ENCODE measurements at places on chromosomes 3 and 15.

- no peak for DNase-seq
Measured at GRCh38 chr3:27993051-27993450, 248.4 kb upstream of the CMC1 start.

GRCh38 chr3:81303321-81303720 lies 458.1 kb downstream of the GBE1 start:
- no peak for DNase-seq

DNA sequence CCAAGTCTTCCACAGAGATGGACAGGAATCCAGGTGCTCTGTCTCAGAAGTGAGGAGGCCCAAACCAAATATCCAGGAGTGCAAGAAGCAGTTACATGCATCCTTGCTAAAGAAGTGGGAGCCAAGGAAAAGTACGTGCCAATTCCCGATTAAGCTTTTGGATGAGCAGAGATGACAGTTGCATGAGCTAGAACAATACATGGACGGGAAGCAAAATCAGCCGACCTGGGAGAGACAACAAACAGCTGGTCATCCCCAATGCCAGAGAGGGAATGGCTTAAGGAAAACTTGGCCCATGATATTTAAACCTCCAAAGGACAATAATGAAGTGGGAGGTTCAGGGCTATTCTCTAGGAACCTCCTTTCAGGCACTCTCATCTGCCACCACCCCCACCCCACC lies 86.0 kb upstream of the ABHD17C start:
- DNase-seq, result no peak

- no peak for DNase-seq
Measured at GRCh38 chr3:181727341-181728032, 15.8 kb downstream of the SOX2 start.

DNA sequence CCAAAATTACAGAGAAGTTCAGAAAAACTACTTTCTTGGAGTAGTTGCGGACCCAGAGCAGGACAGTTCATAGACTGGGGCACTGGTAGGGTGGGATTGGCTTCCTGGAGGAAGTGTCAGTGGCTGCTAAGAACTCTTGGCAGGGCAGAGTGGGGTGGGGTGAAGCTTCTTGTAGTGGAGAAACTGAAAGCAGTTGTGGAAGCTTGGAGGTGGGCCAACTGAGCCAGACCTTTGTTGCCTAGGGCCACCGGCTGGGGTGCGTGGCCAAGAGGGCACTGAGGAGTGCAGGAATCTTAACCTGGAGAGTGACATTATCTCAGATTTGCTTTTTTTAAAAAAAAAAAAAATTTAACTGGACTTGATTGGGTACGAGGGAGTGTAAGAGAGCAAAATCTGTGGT lies 3.1 kb downstream of the KAT2B start:
- peak; percentile 28 for DNase-seq

DNA sequence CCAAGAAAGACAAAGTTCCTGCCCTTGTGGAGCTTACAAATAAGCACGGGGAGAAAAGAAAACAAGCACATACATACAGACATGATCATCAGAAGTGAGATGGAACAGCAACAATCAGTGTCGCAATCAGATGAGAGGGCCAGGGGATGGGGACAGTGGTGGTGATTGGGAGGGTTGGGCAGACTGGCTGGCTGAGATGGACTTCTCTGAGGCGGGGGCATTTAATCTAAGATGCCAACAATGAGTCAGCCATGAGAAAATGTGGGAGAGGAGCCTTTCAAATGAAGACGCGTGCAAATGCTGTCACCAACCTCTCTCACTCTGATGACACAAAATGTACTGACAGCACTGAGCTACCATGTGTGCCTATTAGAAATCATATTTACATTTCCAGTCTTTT lies 81.4 kb downstream of the NCEH1 start:
- no peak for DNase-seq

DNA sequence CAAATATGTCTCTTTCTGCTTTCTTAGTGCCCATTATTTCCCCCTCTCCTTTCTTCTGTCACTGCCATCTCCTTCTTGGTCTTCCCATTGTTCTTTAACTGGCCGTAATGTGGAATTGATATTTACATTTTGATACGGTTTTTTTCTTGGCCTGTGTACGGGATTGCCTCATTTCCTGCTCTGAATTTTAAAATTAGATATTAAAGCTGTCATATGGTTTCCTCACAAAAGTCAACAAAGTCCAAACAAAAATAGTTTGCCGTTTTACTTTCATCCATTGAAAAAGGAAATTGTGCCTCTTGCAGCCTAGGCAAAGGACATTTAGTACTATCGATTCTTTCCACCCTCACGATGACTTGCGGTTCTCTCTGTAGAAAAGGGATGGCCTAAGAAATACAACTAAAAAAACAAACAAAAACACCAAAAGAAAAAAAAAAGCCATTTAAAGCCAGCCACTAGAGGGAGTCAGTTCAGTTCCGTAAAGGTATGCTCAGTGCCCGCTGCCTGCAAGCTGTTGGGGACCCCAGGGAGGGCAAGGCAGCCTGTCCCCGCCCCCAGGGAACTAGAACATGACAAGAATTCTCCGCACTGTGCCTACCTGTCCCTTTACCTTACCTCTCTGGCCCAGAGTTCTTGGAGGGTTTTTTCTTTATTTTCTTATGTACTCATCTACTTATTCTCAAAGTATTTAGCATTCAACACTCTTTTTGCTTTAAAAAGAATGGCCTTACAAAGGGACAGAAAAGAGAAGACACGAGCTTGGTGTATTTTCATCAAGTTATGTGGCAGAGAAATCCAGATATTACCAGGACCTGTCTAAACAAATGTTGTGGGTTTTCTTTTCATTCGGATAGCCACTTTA lies 30.0 kb upstream of the NR2E3 start:
- peak; percentile 11 for DNase-seq

DNA sequence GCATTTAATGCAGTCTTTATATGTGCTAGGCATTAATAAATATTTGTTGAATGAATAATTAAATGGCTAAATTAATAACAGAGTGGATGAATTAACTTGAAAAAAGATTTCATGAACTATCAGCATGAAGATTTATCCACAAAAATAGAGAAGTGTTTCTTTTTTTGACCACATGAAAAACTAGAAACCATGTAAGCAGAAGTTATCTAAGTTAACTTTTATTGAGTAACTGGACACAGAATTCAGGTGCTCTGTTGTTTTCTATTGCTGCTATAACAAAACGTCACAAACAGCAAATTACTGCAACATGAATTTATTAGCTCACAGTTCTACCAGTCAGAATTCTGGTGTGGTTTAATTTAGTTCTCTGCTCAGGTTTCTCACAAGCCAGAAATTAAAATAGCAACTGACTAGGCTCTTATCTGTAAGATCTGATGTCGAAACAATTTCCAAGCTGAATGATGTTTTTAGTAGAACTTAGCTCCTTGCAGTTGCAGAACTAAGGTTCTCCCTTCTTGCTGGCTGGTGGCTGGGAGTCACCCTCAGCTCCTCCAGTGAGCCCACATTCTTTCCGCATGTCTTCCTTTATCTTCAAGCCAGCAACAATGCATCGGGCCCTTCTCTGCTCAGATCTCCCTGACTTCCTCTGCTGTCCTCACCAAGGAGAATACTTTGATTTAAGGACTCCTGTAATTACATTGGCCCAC lies 810.2 kb upstream of the ALCAM start:
- no peak for DNase-seq

GRCh38 chr3:62922326-62922725 lies 47.1 kb upstream of the CADPS start:
- no peak for DNase-seq

- DNase-seq, result no peak
Measured at GRCh38 chr3:27171113-27171512, 198.1 kb downstream of the NEK10 start.

- no peak for DNase-seq
Measured at GRCh38 chr3:180571831-180572598, 29.9 kb upstream of the TTC14 start.

DNA sequence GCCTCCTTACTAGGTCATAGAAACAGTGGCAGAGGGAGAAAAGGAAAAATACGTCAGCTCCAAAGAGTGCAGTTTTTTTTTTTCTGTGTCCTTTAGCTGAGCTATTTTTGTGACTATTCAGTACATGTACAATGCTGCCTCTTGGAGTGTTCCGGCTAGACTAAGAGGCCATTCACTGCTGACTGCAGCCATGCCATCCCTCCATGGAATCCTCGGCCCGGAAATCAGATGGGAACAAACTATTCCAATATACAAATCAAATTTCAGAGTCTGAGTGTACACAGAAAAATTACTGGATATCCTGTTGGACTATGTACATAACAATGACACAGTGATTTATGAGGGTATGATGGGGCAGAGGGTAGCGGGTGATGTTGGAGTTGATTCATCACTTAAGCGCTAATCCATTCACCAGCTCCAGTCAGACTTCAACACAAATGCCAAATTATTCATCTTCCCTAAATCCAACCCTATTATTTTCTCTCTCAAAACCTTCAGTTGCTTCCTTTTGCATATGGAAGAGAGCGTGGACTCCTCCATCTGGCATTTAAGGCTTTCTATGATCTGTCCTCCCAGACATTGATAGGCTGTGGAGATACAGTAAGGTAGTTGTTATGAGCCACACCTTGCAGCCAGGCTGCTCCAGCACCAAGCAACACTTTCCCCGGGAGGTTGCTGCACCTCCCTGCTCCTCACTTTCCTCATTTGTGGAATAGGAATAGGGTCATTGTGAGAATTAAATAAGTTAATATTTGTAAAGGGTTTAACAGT lies 109.1 kb downstream of the LPP start:
- DNase-seq, result no peak

DNA sequence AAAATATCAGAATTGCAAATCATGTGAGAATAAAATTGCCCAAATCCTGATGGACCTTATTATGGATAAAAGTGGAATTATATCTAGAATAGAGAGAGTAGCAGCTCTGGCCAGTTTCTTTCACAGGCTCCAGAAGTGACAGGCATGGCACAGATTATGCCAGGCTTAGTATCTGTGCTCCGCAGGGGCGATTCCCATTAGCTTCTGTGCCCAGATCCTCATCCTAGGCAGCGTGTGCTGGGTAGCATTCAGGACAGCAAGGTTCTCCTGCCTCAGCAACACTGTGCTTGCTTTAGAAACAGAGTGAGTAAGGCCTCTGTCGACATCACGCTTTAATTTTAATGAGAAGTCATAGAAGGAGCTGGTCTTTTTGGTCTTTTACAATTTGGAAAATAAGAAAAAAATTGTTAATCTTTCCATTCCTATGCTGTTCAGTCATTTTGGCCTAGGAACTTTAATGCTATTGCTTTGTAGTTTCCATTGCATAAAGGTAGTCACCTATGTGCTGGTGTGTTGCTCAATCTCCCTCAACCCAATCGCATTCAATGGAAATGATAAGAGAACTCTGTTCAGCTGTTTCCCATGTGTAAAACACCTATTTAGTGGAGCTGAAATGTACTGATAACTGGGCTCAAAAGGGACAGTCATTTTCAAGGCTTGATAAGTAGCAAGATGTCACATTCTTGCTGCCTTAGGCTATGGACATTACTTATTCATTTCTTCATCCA lies 770.1 kb downstream of the AGBL1 start:
- DNase-seq, result no peak

GRCh38 chr3:197029511-197030167 lies at the start of gene MELTF:
TSS of gene MELTF (minus strand) at chr3:197029817. CDS start at chr3:197029702, 115 bp downstream.
- DNase-seq, result peak; percentile 51

DNA sequence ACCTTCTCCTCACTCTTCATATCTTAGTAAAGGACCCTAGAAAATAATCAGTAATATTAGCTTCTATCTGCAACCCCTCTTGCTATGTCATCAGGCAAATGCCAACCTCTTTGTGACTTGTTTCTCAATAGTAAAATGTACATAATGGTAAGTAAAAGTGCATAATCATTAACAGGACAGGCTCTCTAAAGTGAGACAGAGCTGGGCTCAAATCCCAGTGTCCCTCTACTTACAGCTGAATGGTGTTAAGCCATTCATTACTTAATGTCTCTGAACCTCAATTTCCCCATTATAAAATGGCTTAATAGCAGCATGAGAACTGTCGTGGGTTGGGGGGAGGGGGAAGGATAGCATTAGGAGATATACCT lies 62.6 kb upstream of the ATP11B start:
- DNase-seq, result no peak

DNA sequence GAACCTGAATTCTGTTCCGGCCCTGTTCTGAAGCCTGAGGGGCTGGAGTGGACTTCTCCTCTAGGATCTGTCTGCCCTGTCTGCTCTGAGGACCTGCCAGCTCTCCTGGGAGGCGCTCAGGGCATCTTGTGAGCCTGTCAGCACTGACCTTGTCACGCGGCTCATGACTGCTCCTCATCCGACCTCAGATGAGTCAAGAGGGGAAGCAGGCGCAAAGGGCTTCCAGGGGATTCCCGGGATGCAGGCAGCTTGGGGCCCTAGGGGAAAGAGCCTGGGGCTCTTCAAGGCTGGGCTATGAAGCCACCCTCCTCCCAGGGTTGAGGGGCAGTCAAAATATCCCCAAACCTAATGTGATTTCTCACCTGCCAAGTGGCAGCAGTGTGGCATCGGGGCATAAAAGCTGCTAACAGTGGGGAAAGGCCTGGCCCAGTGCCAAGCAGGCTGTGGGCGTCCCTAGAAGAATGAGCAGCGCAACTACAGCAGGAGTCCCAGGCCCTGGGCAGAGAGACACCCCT lies 27.6 kb upstream of the ANKDD1A start:
- DNase-seq, result peak; percentile 59

DNA sequence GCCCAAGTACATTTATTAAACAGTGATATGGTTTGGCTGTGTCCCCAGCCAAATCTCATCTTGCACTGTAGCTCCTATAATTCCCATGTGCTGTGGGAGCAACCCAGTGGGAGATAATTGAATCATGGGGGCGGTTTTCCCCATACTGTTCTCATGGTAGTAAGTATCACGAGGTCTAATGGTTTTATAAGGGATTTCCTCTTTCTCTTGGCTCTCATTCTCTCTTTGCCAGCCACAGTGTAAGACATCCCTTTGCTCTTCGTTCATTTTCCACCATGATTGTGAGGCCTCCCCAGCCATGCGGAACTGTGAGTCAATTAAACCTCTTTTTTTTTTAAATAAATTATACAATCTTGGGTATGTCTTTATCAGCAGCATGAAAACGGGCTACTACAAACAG lies 228.0 kb upstream of the TP63 start:
- DNase-seq, result no peak

DNA sequence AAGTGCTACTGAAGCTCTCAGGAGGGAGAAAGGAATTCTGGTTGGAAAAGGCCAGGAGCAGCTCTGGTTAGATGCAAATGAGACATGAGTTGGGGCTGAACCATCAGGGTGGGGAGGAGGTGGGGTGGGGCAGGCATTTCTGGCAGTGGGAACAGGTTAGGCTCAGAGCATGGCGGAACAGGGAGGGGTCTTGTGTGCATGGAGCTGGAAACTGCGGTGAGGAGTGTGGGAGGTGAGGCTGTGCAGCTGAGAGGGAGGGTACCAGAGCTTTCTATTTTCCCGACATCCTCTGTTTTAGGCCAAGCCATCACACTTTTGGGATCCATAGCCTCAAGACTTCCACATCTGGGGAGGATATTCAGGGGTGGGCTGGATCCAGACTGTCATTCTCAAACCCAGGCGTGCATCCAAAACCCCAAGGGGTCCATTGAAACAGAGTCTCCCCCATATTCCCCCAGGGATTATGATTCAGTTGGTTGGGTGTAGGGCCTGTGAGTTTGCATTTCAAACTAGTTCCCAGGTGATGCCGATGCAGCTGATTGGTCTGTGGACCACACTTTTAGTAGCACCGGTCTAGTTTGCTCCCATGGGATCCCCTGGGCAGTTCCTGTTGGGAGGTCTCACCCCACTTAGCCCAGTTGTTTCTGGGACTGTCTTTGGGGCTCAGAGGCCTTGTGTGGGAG lies 100.9 kb upstream of the TLE3 start:
- DNase-seq, result no peak

- DNase-seq, result no peak
Measured at GRCh38 chr3:186708983-186709679, 8.0 kb upstream of the KNG1 start.

GRCh38 chr3:8206971-8207617 lies 294.5 kb upstream of the LMCD1 start:
- no peak for DNase-seq

GRCh38 chr3:5212628-5213573 lies 25.4 kb downstream of the EDEM1 start:
- no peak for DNase-seq

Data from stimulated activated CD4-positive, alpha-beta T cell treated with anti-CD3 and anti-CD28 coated beads, Interleukin-1b, Interleukin-23, amount 100 ng/mL, for 24 hours (primary cell).